H7 (cell line): ENCODE measurements at places on chromosomes 5 and 9. TPM values are rescaled to one million over a fixed set of nuclear protein-coding genes. Genes with fewer than 3 reads are reported as not detected.

DNA sequence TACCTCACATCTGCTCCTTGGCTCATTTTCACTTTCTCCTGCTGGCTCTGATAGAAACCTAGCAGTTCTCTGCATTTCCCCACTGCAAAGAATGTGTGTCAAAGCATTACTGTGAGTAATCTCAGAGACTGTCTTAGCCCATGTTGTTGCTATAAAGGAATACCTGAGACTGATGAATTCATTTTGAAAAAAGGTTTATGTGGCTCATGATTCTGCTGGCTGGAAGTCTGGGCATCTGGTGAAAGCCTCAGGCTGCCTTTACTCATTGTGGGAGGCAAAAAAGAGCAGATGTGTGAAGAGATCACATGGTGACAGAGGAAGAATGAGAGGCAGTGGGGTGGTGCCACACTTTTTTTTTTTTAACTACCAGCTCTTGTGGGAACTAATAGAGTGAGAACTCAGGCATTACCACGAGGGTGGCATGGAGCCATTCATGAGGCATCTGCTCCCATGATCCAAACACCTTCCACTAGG, 191.6 kb upstream of the CTNND2 start:
- no peak for DNase-seq

GRCh38 chr9:9004810-9005209, 1205.2 kb upstream of the DMAC1 start:
- peak; percentile 1 for DNase-seq

DNA sequence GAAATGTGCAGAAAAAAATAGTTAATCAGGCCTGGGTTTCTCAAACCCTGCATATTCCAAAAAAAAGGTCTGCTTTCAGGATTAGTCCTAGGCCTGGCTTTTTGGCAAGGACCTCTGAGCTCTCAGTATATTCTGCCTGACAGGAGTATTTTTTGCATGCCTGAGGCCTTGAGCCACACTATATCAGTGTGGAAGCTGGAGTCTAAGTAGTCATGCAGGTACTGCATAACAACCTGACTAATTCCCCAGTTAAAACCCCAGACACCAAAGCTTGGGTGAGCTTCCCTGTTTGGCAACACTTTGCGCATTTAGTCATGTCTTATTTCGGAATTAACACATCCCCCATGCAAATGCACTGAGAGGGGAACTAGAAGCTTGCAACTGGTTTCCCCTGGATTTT, 359.5 kb downstream of the CETN3 start:
- DNase-seq, result no peak

DNA sequence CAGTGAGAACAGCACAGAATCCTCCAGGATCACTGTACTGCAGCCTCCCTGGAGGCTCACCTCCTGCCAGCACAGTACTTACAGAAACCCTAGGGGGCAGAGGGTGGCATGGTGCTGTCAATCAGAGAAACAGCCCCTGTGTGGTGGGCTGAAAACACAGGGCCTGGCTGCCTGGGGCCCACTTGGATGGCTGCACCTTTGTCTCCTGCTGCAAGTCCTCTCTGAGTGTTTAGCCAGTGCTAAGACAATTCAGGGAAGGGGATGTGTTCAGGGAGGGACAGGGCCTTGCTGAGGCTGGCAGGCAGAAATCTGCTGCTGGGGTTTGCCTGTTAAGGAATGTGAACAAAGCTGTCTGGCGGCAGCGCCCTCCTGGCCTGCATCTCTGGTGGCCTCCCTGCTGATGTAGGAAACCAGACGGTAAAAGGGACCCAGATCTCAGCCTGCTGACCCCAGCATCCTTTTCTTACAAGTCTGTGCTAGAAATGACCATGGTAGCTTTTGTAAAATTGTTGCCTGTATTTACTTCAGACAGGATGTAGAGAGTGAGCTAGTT, 39.5 kb downstream of the PRRC2B start:
- DNase-seq, result no peak

DNA sequence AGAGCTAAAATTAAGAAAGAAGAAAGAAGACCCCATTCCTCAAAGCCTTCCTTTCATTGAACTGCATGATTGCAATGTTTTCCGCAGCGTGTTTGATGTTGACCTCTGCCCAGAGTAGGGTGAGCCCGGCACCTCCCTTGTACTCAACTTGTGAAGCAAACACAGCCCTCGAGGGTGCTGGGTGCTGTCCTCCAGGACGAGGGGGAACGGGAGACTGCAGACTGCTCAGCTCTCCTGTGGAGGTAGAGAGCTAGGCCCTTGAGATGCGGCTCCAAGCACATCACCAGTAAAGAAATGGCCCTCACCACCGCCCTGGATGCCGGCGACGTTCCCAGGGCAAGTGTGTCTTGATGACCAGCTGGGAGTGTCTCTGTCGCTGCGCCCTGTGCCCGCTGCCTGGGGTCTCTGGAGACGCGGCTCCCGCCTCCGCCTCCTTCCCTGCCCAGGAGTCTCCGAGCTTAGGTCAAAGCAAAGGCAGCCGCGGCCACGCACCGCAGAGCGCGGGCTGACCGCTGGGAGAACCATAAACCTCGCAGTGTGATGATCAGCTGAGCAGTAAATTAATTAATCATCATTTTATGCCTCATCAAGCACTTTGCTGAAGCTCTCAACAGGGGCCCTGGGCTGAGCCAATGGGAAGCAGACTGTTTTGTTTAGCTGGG, 108.7 kb downstream of the IRX2 start:
- no peak for DNase-seq

GRCh38 chr5:77413049-77413448, 79.1 kb downstream of the WDR41 start:
- no peak for DNase-seq

DNA sequence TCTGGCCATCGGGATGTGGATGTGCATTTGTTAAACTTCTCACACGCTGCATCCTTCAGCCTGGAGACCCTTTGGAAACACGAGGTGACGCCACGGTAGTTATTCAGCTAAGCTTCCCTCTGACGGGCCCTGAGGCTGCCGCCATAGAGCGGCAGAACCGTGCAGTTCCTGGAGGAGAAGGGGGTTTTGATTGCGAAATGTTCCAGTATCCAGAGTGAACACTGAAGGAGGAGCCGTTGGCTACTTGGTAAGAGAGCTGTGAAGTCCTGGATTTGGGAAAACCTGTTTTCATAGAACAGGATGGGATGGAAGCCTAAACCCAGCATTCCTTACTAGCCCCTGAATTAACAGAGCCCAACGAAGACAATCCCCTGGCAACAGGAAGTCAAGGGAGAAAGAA, 23.0 kb upstream of the EXOC3 start:
- peak; percentile 38 for DNase-seq

DNA sequence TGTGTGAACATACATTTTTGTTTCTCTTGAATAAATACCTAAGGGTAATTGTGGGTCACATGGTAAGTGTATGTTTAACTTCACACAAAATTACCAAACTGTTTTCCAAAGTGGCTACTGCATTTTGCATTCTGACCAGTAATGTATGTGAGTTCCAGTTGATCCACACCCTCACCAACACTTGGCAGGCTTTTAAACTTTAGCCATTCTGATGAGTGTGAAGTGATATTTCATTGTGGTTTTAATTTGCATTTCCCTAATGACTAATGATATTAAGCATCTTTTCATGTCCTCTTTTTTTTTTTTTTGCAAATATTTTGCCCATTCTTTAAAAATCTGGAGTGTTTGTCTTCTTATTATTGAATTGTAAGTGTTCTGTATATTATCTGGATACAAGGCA, 53.5 kb upstream of the MAST4 start:
- DNase-seq, result no peak

DNA sequence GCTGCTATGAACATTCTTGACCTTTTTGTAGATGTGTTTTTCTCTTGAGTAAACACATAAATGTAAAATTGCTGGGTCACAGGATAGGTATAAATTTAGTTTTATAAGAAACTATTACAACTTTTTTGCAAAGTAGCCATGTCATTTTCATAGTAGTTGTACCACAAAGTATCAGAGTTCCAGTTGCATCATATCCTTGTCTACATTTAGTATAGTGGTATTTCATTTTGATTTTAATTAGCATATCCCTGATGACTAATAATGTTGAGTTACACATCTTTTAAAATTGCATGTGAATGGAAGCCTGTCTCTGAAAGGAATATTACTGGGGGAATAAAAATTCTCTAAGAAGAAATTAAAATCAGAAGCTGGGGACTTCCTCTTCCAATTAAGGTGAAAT, 85.4 kb downstream of the TMEM161B start:
- no peak for DNase-seq

Gene PLPPR1
- total RNA-seq, result 2.7 and 2.8 TPM in 2 replicates

Gene ESM1
- total RNA-seq, result not detected in 2 replicates

Gene FOXD4L4
- total RNA-seq, result not detected in 2 replicates

Gene RICTOR
- 11.2 and 22.2 TPM in 2 replicates for total RNA-seq

Gene SLC9A3
- total RNA-seq, result 1.8 and 3.3 TPM in 2 replicates

Gene TMCO6
- total RNA-seq, result 27.1 and 34.4 TPM in 2 replicates

Gene LSM11
- 4.6 and 6.5 TPM in 2 replicates for total RNA-seq

Gene SLC6A3
- 0.07 TPM in 2 replicates for total RNA-seq
